ENCODE measurements at places on chromosomes 5 and 9.

DNA sequence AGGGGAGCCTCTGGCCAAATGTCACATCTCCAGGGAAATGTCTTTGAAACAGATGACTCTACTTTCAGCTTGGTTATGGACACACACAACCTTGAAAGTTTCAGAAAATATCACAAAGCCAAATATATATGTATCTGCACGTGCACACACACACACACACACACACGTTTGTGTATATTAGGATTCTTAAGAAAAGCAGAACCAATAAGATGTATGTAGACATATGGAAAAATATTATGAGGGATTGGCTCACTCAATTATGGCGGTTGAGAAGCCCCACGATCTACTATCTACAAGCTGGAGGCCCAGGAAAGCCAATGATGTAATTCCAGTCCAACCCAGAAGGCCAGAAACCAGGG, 194.9 kb downstream of the PALM2AKAP2 start:
- DNase-seq: no peak

GRCh38 chr5:52598968-52599367, 188.7 kb upstream of the ITGA1 start:
- DNase-seq: no peak

DNA sequence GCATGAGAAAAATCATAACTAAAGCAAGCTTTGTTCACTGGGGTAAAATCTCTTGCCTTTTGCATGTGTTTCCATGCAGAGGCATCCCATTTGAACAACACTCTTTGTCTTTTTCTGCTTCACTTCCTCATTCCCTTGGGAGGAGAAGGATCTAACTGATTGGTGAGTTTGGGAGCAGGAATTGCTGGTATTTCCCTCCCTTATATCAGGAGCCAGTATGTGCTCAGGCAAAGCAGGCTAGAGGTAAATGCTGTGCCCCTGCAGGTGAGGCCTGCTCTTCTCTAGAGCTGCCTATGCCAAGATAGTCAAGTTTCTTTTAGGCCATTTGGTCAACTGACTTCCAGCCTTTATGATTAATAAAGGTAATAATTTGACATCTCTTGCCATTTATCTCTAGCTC, 179.9 kb downstream of the COX7C start:
- no peak for DNase-seq

GRCh38 chr5:169911448-169912212, 68.7 kb downstream of the INSYN2B start:
- DNase-seq: no peak
